WTC11 (cell line): ENCODE measurements at places on chromosomes 11 and 22.
A peak's percentile ranks its signal among the peaks of the same experiment; 100 is the strongest.

DNA sequence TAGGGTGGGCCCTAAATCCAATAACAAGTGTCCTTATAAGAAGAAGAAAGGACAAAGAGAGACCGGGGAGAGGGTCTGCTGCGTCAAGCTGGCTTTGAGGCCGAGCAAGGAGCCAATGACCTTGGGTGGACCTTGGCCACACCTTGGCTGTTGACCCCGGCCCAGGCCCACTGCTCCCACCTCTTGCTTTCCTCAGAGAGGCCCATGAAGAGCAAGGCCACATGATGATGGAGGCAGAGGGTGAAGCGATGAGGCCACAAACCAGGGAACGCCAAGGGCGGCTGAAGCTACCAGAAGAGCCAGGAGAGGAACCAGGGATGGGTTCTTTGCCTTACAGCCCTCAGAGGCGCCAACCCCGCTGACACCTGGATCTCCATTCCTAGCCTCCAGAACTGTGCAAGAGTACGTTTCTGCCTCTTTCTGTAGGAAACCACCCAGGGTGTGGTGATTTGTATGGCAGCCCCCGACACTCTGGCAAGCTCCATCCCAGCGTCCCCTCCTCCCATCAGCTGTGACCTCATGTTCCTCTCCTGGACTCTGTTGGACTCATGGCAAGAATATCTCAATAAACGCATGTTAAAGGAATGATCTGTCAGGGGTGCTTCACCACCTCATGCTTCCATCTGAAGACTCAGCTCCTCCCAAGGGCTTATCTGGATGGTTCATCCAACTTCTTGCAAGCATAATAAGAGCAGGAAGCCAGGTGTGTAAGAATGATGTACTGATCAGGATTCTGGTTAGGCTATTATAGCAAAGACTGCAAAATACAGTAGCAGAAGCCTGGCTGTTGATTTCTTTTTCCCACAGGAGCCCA lies 41.6 kb upstream of the LINC01488 start:
- DNase-seq: no peak

GRCh38 chr11:45057938-45058646 lies 88.3 kb upstream of the PRDM11 start:
- DNase-seq: no peak

GRCh38 chr11:56103210-56103737 lies at the start of gene OR8H2:
OR8H2 (plus strand) TSS chr11:56103687; CDS start chr11:56105043, 1,356 bp downstream.
- no peak for DNase-seq

DNA sequence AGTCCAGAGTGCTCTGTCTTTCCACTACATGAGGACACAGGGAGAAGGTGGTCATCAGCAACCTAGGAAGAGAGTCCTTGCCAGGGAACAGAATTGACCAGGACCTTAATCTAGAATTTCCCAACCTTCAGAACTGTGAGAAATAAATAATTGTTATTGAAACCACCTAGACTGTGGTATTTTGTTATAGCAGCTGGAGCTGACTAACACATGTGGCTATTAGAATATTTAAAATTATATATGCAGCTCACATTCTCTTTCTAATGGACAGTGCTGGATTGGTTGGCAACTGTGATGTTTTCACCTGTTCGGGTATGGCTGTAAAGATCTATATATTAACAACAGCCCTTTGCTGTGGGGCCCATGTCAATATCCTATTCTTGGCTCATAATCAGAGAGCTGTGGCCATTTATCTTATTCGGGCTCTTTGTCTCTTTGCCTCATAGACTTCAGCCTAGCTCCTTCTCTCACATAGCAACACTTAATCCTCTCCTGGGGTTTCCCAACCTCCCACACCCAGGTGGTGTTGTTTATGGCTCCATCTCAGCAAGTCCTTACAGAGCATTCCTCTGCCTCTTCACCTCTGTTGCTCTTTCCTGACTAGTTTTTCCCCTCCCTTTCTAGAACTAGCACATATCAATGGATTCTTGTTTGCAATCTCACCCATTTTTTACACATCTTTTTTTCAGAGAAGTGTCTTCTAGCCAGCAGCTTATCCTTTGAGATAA lies 46.4 kb upstream of the AMOTL1 start:
- no peak for DNase-seq

DNA sequence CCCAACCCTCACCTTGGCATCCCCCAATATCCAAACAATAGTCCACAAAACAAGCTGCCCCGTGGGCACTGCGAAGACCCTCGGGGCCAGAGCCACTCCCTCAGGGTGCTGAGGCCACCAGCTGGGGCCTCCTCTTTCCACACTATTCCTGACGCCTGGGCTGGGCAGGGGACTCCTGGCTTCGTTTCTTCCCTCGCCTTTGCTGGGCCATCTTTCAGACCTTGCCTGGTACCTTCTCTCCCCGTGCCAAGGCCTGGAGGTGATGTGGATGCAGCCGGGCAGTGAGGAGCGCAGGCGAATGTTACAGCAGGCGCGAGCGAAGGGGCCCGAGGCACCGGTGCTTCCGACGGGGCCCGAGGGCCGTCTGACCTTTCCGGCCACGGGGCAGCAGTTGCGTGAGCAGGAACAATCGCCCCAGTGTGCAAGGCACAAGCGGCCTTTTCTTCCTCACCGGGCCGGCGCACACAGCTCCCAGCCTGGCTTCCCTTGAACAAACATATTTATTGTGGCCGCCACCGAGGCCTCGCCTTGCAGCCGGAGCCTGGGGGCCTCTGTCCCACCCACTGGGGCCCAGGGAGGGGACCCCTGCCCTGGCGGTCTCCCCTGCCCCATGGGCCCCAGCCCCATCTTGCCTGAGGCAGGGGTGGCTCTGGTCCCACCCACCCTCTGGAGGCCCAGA lies 32.6 kb upstream of the KCNQ1OT1 start:
- no peak for DNase-seq

DNA sequence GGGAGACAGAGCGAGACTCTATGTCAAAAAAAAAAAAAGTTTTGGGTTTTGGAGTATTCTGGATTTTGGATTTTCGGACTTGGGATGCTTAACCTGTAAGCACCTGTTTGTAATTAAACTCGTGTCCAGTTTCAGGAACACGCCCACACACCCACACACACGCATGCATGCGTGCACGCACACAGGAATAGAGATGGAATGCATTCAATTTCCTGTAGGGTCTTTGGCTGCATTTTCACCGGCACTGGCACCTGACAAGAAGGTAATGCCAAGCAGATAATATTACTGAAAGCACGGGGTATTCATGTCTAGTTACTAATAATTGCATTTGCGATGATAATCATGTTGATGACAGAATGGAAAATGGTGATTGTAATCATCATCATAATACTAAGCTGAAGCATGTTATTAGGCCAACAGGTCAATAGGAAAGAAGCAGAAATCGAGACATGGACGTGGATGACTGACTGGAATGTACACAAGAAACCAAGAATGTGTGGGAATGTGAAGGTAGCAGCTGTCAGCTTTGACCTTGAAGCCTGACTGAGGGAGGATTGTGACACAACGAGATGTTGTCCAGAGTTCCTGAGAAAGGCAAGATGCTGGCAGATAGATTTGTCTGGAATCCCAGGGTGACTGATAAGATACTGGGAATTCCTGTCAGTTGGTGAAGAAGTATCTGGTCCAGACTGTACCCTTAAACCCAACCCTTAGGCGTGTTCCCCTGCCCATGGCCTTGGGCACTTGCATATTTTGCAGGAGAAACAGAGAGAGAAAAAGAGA lies 108.6 kb downstream of the SYN3 start:
- DNase-seq: no peak

DNA sequence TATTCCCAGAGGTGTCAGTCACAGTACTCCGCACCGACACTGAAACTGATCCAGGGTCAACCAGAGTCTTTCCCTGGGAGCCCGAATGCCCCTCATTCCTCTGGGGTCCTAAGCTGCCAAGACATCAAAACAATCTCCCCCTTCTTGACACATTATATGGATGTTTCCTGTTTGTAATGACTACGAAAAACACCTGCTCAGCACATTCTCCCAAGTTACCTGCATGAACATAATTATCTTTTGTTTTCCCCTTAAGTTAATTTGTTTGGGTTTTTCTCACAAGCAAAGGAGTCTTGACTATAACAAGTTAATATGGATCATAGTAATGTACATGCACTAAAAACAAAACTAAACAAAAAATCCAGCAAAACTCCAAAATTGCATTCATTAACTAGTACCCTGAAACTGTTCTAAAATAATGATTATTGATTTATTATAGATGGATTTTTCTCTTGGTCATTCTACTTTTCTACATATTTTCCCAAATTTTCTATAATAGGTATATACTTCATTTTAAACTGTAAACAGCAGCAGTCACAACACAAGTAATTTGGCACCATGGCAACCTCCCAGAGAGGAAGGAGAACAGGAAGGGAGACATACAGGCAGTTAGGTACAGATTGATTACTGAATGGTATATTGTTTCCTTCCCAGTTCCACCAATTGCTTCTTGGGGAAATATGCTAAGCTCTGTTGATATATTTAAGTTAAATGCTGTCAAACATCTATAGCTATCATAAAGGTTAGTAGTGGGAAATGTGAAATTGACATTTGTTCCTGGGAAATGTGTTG lies 631.5 kb downstream of the METTL15 start:
- DNase-seq: no peak

- no peak for DNase-seq
Observed at GRCh38 chr11:132318421-132319157, 948.2 kb downstream of the NTM start.

DNA sequence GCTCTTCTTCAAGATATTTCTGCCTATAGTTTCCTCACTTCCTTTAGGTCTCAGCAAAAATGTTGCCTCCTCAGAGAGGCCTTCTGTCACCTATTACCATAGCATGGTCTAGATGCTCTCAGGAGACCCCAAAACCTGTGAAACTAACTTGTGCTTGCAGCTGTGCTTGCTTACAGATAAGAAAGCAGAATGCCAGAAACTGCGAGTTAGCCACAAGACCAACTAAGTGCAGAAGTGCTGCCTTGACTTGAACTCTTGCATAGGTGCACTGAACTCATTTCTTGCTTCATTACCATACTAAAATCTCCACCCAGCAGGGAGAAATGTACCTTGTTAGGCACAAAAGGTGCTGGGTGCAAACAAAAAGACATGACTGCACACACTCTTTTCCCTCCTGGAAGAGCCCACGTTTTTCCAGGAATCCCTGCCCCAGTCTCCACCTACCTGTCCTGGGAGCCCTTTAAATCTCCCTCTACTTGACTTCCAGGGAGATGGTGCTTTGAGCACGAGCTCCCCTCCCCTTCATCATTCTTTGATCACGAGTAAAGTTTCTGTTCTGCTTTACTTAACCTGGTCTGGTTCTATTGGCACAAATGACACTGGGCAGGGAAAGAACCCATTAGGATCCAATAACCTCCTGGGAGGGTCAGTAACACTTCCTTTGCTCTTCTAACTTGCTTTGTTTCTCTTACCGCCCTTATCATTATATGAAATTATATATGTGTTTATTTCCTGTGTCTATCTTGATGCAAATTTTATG lies 137.7 kb upstream of the DDI1 start:
- no peak for DNase-seq

GRCh38 chr11:47467357-47467756 lies 18.4 kb upstream of the RAPSN start:
- no peak for DNase-seq

DNA sequence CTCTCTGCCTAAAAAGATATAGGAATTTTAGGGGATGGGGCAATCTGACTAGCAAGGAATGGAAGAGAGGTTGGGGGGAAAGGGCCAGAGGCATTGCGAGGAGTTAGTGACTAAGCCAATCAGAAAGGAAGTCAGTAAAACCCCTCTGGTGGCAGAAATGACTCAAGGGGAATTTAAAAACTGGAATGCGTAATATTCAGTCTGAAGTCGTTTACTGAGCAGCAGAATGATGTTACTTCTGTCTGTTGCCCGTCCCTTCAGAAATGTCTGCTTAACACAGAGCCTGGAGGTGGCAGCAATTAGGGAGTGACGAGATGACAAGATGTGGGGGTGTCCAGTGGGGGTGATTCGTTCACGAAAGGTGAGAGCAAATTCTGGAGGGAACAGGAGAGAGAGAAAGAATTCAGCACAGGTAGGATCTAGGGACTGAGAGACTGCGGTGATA lies 107.7 kb upstream of the CLMP start:
- no peak for DNase-seq

GRCh38 chr11:60710482-60710881 lies 11.1 kb downstream of the MS4A8 start:
- peak; percentile 25 for DNase-seq

GRCh38 chr22:21446128-21446826 lies 20.9 kb upstream of the TMEM191C start:
- DNase-seq: peak; percentile 8

GRCh38 chr11:62269654-62270278 lies at the start of gene SCGB2A2:
SCGB2A2 (plus strand) TSS chr11:62270158; CDS start chr11:62270217, 59 bp downstream.
- no peak for DNase-seq

DNA sequence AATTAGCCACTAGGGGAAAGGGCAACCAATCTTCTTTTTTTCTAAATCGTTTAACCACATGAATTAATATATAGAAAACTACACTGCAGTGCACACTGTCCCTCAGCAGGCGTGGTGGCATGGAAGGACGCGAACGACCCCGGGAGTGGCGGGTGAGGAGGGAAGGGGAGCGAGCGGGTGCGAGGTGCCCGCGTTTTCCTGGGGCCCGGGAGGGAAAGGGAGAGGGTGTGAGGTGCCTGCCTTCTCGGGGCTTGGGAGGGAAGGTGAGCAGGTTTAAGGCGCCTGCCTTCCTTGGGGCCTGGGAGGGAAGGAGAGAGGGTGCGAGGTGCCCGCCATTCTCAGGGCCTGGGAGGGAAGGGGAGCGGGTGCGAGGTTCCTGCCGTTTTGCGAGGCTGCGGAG lies 765 bp downstream of the GAB4 start:
- no peak for DNase-seq

DNA sequence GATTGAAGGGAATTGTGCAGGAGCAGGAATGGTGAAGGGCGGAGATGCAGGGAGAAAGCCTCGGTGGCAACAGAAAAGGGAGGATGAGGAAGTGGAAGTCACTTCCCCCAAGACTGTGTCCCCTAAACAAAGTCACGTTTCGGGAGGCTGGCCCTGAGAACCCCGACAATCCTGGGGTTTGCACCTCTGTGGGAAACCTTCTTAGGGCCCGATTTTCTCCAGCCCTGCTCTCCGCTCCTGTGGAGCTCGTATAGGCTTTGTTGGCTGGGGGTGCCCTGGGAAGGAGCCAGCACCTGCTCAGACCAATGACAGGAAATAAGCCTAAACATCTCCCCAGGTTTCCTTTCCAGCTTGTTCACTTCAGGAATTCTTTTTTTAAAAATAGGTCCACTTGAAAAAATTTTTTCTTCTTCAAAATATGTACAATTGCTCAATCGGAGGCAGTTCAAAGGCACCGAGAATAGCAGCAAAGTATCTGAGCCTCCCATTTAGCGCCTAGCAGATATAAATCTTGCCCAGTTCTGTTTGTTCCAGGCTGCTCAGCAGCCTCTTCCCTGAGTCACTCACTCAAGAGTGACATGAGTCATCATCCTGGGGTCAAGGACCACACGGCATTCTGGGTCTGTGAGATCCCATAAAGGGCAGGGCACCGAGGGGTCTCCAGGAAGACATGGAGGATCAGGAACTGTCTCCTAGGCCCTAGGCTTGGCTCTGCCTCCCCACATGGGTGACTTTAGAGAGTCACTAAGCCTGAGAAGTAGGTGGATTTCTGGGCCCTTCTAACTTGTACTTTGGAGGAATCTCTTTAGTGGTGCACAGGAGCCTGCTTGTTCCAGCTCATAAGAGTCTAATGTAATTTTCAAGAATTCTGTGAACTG lies 34.0 kb downstream of the IRAG1 start:
- DNase-seq: no peak
